ENCODE measurements at places on chromosomes 11 and 22. TPM values are rescaled to one million over a fixed set of nuclear protein-coding genes. Genes with fewer than 3 reads are reported as not detected.

The MPEG1 gene
- 2.3 TPM for polyA plus RNA-seq

The SHANK2 gene
- 9.2 TPM for polyA plus RNA-seq

The HYOU1 gene
- polyA plus RNA-seq: 161 TPM

The HORMAD2 gene
- polyA plus RNA-seq: not detected

The MED19 gene
- polyA plus RNA-seq: 38.6 TPM
